ENCODE measurements at places on chromosomes 1 and 21.

- H3K4me3 ChIP-seq = no peak overlapping the region
- H3K36me3 ChIP-seq = no peaks in the 10 kb centered on the region
- H3K27me3 ChIP-seq = no peaks in the 10 kb centered on the region
- peaks cover 20% of the 10 kb centered on the region for H3K4me1 ChIP-seq
- H3K27ac ChIP-seq = no peak overlapping the region
Observed at GRCh38 chr21:33849834-33850233, 65.8 kb downstream of the ATP5PO start.

- H3K27ac ChIP-seq = no peak overlapping the region
- DNase-seq = no peak
- no peaks in the 10 kb centered on the region for H3K4me1 ChIP-seq
- no peak overlapping the region for H3K4me3 ChIP-seq
Observed at GRCh38 chr1:83734420-83734819, 264.5 kb downstream of the TTLL7 start.

- no peak overlapping the region for H3K27ac ChIP-seq
- H3K27me3 ChIP-seq = no peaks in the 10 kb centered on the region
- no peak overlapping the region for H3K4me3 ChIP-seq
- H3K36me3 ChIP-seq = no peaks in the 10 kb centered on the region
- no peaks in the 10 kb centered on the region for H3K4me1 ChIP-seq
Observed at GRCh38 chr1:186144505-186144904, 230.5 kb downstream of the TPR start.

- peaks cover 34% of the 10 kb centered on the region for H3K4me1 ChIP-seq
- DNase-seq = no peak
- no peaks in the 10 kb centered on the region for H3K27me3 ChIP-seq
- H3K36me3 ChIP-seq = no peaks in the 10 kb centered on the region
Observed at GRCh38 chr1:39896909-39897685, 4.6 kb downstream of the MYCL start.

GRCh38 chr1:46458846-46459245, 30.8 kb upstream of the DMBX1 start:
- no peaks in the 10 kb centered on the region for H3K36me3 ChIP-seq
- H3K27ac ChIP-seq = no peak overlapping the region
- H3K4me1 ChIP-seq = no peaks in the 10 kb centered on the region
- H3K27me3 ChIP-seq = no peaks in the 10 kb centered on the region
- no peak overlapping the region for H3K4me3 ChIP-seq

DNA sequence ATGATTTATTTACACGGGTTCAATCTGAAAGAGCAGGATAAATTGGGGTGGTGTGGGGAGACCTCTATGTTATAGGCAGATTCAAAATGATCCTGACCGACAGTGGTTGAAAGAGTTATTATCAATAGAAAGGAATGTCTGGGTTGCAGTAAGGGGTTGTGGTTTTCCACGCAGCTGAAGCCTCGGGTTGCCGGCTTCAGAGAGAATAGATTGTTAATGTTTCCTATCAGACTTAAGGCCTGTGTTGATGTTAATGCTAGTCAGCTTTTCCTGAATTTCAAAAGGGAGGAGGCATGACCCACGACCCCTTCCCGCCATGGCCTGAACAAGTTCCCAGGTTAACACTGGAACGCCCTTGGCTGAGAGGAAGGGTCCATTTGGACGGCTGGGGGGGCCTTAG, 2.2 kb upstream of the UBE2J2 start:
- H3K27me3 ChIP-seq = no peaks in the 10 kb centered on the region
- no peaks in the 10 kb centered on the region for H3K36me3 ChIP-seq
- no peak for DNase-seq
- H3K4me1 ChIP-seq = 0 out of 2 replicates have a peak, but pooled peaks cover 6% of the 10 kb centered on the region
- no peak overlapping the region for H3K4me3 ChIP-seq

Data from Caco-2 (cell line).